ENCODE measurements at places on chromosomes 2 and 18.

GRCh38 chr2:54464341-54464740 lies 8.2 kb downstream of the SPTBN1 start:
- DNase-seq, result no peak

DNA sequence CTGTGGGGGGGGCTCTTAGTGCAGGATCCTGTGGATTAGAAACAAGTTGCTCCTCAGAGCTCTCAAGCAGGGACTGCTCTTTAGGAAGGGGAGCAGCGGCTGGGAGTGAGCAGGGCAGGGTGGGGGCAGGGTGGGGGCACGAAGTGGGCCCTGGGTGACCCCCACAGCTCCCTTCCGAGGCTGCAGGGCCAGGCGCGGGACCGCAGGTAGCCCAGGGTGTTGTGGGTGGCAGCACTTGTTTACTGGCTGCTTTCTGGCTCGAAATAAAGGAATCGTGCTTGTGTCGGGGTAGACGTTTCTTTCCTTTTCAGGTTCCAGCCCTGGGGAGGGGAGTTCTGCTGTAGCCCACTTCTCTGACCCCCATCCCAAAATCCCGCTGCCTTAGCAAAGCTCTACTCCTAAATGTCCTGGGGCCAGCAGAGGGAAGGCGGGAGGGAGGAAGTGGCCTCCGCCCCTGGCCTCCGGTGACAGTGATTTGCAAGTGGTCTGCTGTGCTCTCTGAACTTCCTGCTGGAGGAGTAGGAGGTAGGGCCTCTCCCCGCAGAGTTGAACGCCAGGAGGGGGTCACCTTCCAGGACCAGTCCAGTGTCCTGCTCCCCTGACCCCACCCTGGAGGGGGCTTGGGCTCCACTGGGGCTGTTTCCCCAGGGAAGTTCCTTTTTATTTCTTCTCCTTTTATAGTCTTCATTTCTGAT lies 8.3 kb downstream of the NEU4 start:
- no peak for DNase-seq

DNA sequence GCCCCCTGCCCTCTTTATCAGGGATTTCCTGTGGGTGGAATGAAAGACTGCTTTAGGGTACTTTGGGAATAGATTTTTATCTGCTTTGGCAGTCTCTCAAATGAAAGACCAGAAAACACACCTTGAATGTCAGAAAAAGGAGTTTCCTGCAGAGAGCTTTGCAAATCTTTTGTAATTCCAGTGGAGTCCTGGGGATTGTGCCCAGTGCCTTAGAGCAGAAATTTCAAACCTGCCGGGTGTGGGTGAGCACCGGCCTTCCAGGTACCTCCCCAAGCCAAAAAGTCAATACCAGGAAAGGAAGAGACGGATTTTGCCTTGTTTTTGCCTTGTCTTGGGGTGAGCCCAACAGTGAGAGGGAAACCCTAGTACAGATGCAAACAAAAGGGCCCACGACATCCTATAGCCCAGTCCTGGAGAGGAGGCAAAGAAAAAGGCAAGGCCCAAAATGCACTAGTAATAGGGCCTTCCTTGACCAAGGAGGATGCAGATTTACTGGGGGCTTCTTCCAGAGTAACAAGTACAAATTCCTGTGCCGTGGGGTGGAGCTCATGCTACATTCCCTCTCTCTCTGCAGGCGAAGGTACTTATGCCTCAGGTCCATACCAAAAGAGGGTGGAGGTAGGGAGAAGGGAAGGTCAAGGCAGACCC lies 36.4 kb downstream of the FOXI3 start:
- DNase-seq, result no peak

DNA sequence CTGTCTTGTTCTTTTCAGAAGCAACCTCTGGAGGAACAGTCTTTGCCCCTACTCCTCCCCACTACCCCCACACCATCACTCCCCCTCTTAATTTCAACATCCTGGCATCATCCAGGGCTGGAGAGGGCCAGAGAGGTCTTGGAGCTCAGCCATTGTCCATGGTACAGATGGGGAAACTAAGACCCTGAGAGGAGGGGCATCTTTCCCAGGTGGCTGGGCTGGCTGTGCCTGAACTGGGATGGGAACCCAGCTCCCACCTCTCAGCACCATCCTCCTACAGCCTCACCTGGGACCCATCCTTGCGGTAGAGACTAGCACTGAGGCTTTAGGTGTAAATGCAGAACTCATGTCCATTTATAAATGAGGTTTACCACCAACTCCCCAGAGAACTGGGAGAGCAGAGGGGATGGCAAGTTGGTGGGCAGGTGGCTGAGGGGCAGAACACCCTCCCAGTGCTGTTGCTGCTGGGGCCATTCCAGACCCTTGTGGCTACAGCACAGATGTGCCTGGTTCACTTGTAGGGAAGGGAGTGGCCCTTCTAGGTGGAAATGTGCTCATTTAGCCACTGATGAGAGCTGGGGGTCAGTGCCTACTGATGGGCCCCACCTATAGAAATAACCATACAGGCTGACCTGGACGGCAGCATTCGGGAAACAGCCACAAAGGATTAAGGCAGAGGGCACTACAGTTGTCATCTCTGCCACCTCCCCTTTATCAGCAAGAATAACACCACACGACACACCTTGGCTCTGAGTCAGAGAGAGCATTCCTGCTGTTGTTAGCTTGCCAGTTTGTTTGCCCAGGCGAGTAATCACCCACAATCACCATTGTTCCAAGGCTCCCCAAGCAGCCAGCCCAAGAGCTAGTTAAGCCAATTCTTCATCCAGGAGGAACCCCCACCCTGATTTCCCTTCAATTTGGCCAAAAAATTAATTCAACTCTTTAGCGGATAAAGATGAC lies 2.1 kb downstream of the MLPH start:
- no peak for DNase-seq

GRCh38 chr2:148875387-148876051 lies 492 bp downstream of the KIF5C start:
- no peak for DNase-seq

- no peak for DNase-seq
These were observed 9.6 kb upstream of the NT5C1B start for GRCh38 chr2:18598848-18599484.

DNA sequence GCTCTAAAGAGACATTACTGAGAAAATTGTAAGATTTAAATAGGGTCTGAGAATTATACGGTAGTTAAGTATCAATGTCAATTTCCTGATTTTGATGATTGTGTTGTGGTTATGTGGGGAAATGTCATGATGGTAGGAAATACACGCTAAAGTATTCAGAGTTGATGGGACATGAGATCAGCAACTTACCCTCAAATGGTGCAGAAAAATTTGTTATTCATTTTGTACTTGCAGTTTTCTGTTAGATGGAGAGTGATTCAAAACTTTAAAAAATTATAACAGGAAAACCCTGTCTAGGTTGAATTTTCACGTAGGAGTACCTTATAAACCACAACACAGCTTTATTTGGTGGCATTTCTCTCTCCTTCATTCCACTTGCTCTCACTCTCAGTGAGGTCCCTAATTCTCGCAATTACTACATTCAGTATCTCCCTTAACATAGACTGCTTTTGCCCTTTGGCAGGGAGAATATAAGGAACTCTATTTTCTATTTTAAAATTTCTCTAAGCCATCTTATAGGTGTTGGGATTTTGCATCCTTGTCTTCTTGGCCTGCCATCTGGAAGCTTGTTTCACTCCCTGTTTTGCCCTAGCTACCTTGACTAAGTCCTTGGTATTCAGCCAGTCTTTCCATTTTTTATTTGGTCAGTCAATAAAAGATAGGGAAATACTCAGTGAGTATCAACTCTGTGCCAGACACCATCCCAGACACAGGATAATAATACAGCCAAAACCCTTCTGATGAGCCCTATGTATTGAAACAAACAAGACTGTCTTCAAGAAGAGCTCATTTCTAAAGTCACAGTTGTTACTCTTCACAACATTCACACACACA lies 550.6 kb upstream of the ACVR2A start:
- DNase-seq, result no peak

- no peak for DNase-seq
These were observed 8.9 kb upstream of the LTBP1 start for GRCh38 chr2:32937602-32938448.

DNA sequence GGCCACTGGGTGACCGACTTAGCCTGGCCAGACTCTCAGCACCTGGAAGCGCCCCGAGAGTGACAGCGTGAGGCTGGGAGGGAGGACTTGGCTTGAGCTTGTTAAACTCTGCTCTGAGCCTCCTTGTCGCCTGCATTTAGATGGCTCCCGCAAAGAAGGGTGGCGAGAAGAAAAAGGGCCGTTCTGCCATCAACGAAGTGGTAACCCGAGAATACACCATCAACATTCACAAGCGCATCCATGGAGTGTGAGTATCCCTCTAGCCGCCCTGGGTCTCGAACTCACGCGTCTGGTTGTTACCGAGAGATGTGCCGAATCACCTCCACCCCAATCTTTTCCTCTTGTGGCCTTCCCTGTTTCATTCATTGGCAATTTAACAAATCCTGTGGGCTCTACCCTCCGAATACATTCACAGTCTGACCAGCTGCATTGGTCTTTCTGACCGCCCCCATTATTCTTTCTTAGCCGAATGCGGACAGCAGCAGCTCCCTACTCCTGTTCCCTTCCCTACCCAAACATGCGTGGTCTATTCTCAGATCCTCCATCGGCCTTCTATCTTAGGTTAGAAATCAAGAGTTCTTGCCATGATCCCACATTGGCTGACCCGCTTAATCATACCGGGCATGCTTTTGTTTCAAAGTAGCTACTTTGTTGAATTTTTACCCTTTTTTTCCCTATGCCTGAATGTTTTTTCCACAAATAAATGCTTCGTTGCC lies 631 bp downstream of the RPL31 start:
- DNase-seq, result no peak

GRCh38 chr2:239255628-239256349 lies 145.0 kb downstream of the HDAC4 start:
- no peak for DNase-seq

DNA sequence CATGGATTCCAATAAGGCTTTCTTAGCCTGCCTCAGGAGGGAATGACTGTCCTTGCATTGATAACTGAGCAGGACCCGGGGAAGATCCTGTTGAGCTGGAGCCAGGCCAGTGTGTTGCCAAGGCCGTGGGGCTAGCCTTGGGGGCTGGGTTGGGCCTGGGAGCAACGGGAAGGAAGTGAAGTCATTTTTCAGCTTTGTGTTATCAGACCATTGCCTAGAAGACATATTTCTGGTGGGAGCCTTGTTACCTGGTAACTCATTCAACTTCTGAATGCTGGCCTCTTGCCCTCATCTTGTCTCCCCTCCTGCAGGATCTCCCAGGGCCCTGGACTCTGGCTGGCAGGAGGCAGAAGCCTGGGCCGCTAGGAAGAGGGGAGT lies 92.7 kb upstream of the MGAT5 start:
- no peak for DNase-seq

GRCh38 chr2:225773148-225773547 lies 373.6 kb downstream of the NYAP2 start:
- DNase-seq, result no peak

DNA sequence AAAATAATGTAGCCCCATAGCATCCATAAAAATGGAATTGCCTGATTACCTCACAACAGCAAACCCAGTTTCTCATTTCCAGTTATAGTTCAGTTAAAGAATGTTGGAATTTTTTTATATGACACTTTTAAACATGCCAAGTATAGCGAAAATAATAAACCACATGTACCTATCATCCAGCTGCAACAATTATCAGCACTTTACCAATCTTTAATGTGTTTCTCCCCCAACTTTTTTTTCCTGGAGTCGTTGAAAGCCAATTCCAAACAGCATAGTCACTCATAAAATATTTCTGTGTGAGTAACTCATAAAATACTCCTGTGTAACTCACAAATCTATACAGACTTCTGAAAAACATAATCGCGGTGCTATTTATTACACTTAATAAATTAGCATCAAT lies 38.1 kb downstream of the SMAD4 start:
- no peak for DNase-seq

- DNase-seq, result no peak
These were observed 33.5 kb upstream of the SPRED2 start for GRCh38 chr2:65465857-65466256.

- DNase-seq, result no peak
These were observed 5.1 kb downstream of the SLC35F6 start for GRCh38 chr2:26769089-26769761.

GRCh38 chr2:145715601-145716000 lies 1195.7 kb upstream of the ZEB2 start:
- DNase-seq, result no peak

DNA sequence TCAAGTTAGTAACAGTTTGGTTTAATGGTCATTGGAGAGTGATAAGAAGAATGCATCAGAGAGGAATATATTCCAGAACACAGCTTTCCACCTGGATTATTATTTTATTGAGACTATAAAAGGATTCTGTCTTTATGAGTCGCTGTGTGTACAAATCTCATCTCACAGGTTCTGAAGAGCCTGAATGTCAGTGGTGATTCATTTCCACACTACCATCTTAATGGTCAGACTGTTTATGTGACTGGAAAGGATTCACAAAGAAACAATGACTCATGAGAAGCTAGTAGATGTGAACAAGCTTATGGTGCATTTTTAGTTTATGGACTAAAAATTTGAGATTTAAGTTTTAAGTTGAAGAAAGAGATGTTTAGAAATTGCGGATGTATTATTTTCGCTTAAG lies 685.4 kb upstream of the NRXN1 start:
- DNase-seq, result no peak

GRCh38 chr18:70390371-70391090 lies 101.7 kb downstream of the SOCS6 start:
- no peak for DNase-seq

- no peak for DNase-seq
These were observed 759.5 kb downstream of the RNF144A start for GRCh38 chr2:7676714-7677113.

GRCh38 chr2:144225076-144225475 lies 294.8 kb downstream of the ZEB2 start:
- no peak for DNase-seq

DNA sequence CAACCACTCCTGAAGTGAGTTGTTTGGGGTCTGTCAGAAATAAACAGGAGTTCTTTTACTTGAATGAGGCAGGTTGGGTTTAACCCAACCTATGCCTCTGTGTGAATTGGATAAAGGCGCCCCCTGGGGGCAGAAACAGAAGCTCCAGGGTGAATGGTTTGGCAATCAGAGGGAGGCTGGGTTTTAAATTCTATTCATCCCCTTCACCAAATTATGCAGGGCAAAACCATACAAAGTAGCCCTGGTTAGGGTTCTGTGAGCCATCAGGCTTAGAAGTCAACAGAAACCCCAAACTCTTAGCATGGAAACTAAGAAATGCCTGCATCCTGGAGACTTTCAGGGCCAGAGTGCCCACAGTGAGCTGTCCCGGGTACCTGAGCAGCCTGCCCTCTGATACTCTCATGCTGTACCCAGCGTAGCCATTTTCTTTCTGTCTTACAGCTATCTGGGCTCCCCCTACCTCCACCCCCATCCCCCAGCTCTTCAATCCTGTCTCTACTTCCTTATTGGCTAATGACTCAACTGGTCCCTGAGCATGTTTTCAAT lies 241.5 kb downstream of the ICOS start:
- peak; percentile 31 for DNase-seq
